ENCODE measurements at places on chromosomes 1 and 21.

DNA sequence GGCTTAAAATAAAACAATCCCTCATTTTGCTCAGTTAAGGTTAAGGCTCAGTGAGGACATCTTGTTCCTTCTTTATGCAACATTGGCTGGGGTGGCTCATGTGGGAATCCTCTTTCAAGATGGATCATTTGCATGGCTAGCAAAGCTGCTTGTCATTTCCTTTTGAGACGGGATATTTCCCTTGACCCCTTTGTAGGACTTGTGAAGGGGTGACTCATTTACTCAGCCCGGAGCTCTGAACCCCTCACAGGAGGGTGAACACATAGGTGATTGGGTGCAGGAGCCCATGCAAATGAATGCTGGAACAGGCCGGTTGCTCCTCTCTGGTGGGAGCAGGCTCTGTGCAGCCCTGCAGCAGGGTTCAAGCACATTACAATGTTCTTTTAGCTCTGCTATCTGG lies 15.8 kb upstream of the C8A start:
- no peaks in the 10 kb centered on the region for H3K27me3 ChIP-seq
- no peak overlapping the region for H3K4me3 ChIP-seq
- H3K36me3 ChIP-seq: no peaks in the 10 kb centered on the region

- no peaks in the 10 kb centered on the region for H3K27me3 ChIP-seq
- H3K4me3 ChIP-seq: no peak overlapping the region
- no peaks in the 10 kb centered on the region for H3K36me3 ChIP-seq
- no peak for DNase-seq
- H3K27ac ChIP-seq: no peak overlapping the region
- H3K4me1 ChIP-seq: no peaks in the 10 kb centered on the region
Measured at GRCh38 chr1:58441699-58442098, 104.8 kb downstream of the OMA1 start.

GRCh38 chr1:43137445-43138052 lies 34.5 kb downstream of the EBNA1BP2 start:
- no peaks in the 10 kb centered on the region for H3K27me3 ChIP-seq
- H3K4me1 ChIP-seq: no peaks in the 10 kb centered on the region
- H3K36me3 ChIP-seq: no peaks in the 10 kb centered on the region
- DNase-seq: no peak
- no peak overlapping the region for H3K27ac ChIP-seq
- no peak overlapping the region for H3K4me3 ChIP-seq

- no peaks in the 10 kb centered on the region for H3K36me3 ChIP-seq
- H3K27ac ChIP-seq: no peak overlapping the region
- DNase-seq: no peak
- H3K27me3 ChIP-seq: no peaks in the 10 kb centered on the region
- peaks cover 22% of the 10 kb centered on the region for H3K4me1 ChIP-seq
Measured at GRCh38 chr1:85135392-85135798, 65.4 kb downstream of the SYDE2 start.

DNA sequence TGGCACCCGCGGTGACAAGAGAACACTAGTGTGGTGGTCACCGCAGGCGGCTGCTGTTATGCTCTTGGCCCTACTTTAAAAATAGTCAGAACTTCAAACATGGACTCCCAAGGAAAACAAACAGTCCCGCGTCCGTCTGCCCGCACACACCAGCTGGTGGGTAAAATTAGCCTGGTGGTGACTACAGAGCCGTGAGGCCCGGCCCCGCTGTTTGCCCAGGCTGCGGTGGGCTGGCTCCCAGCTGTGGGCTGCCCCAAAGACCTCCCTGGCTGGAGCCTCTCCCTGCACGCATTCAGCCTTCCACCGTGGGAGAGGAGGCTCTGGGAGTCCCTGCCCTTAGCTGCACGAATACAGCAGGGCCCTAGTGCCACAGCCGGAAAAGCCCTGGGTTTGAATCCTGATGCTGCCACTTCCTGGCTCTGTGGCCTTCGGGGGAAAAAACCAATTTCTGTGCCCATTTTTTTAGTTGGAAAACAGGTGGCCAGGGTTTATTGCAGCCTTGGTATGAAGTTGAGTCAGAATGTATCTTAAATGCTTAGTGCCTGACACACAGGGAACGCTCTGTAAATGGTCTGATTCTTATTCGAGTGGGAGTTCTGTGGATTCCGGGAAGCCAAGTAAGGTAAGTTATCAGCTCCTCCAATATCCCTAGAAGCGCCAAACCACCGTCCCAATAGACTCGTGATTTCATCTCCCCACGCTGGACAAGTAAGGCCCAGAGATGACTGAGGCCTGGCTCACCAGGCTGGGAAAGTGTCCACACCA lies 58.2 kb downstream of the ALPL start:
- H3K4me3 ChIP-seq: no peak overlapping the region
- H3K4me1 ChIP-seq: no peaks in the 10 kb centered on the region
- no peak for DNase-seq
- H3K27me3 ChIP-seq: no peaks in the 10 kb centered on the region
- H3K36me3 ChIP-seq: no peaks in the 10 kb centered on the region

- no peaks in the 10 kb centered on the region for H3K4me1 ChIP-seq
- no peak overlapping the region for H3K4me3 ChIP-seq
- DNase-seq: no peak
- no peaks in the 10 kb centered on the region for H3K27me3 ChIP-seq
- H3K36me3 ChIP-seq: no peaks in the 10 kb centered on the region
Measured at GRCh38 chr1:8976896-8977450, 31.3 kb downstream of the CA6 start.

- no peak overlapping the region for H3K4me3 ChIP-seq
- H3K27me3 ChIP-seq: no peaks in the 10 kb centered on the region
- DNase-seq: no peak
- no peak overlapping the region for H3K27ac ChIP-seq
Measured at GRCh38 chr1:114832057-114832456, 22.6 kb upstream of the SYCP1 start.

DNA sequence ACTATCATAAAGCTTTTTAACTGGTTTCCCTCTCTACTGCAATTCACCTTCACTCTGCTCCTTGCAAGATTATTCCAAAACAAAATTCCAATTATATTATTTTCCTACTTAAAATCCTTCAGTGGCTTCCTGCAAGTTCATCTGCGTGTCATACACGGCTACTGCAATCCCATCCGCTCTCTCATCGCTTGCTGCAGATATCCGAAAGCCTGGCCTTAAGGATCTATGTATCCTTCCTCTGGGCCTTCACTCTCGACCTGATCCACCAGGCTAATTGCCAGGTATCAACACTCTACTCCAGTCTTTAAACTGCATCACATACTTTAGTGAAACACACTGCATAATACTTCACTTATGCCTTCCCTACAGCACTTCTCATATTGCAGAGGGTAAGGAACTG lies 44.0 kb downstream of the VAV3 start:
- no peaks in the 10 kb centered on the region for H3K4me1 ChIP-seq
- H3K36me3 ChIP-seq: no peaks in the 10 kb centered on the region
- DNase-seq: no peak
- peaks cover 3% of the 10 kb centered on the region for H3K27me3 ChIP-seq
- H3K4me3 ChIP-seq: no peak overlapping the region

- no peaks in the 10 kb centered on the region for H3K36me3 ChIP-seq
- no peak overlapping the region for H3K4me3 ChIP-seq
- H3K4me1 ChIP-seq: no peaks in the 10 kb centered on the region
Measured at GRCh38 chr1:151581921-151582320, 29.9 kb upstream of the SNX27 start.

DNA sequence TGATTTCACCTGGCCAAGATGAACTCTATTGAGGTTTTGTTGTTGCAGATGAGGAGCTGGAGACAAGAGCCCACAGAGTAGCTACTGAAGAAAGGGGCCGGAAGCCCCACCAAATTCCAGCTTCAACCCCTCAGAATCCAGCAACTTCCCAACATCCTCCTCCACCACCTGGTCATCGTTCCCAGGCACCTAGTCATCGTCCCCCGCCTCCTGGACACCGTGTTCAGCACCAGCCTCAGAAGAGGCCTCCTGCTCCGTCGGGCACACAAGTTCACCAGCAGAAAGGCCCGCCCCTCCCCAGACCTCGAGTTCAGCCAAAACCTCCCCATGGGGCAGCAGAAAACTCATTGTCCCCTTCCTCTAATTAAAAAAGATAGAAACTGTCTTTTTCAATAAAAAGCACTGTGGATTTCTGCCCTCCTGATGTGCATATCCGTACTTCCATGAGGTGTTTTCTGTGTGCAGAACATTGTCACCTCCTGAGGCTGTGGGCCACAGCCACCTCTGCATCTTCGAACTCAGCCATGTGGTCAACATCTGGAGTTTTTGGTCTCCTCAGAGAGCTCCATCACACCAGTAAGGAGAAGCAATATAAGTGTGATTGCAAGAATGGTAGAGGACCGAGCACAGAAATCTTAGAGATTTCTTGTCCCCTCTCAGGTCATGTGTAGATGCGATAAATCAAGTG lies 14.3 kb downstream of the CD2 start:
- no peaks in the 10 kb centered on the region for H3K36me3 ChIP-seq
- no peak for DNase-seq
- H3K27ac ChIP-seq: no peak overlapping the region

DNA sequence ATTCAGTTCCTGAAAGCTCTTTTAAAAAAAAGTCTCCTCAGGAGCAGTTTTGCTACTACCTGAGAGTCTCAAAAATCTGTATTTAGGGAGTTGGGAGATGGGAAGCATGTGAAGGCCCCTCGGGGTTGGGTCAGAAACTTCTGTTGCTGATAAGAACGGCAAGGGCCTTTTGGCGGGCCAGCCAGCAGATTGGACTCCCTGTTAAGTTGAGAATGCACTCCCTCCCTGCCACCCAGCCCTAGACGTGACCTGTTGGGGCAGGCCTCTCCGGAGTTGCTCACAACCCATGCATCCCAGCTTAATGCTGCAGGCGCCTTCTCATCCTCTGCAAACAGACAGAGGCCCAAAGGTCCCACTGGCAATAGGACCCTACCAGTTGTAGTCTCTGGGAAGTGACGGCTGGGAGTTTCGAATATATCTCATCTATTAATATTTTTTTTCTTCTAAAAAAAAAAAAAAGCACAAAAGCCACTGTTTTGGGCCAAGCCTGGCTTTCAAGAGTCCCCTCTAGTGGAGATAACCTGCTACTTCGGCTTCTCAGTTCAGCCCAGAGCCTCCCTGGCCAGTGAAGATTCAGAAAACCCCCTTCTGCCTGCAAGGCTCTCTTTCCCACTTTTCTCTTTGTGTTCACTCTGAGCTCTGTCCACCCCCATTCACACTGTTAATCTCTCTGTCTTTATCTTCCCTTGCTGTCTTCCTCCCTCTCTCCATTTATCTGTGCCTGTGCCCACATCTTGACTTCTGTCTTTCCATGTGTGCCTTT lies 5.3 kb downstream of the PLXNA2 start:
- H3K27ac ChIP-seq: peak overlapping the region; percentile 7
- no peak for DNase-seq

GRCh38 chr1:212545941-212546635 lies 62.5 kb upstream of the ATF3 start:
- H3K4me1 ChIP-seq: no peaks in the 10 kb centered on the region
- no peak overlapping the region for H3K27ac ChIP-seq
- DNase-seq: no peak
- no peaks in the 10 kb centered on the region for H3K36me3 ChIP-seq
- H3K27me3 ChIP-seq: no peaks in the 10 kb centered on the region
- H3K4me3 ChIP-seq: no peak overlapping the region

DNA sequence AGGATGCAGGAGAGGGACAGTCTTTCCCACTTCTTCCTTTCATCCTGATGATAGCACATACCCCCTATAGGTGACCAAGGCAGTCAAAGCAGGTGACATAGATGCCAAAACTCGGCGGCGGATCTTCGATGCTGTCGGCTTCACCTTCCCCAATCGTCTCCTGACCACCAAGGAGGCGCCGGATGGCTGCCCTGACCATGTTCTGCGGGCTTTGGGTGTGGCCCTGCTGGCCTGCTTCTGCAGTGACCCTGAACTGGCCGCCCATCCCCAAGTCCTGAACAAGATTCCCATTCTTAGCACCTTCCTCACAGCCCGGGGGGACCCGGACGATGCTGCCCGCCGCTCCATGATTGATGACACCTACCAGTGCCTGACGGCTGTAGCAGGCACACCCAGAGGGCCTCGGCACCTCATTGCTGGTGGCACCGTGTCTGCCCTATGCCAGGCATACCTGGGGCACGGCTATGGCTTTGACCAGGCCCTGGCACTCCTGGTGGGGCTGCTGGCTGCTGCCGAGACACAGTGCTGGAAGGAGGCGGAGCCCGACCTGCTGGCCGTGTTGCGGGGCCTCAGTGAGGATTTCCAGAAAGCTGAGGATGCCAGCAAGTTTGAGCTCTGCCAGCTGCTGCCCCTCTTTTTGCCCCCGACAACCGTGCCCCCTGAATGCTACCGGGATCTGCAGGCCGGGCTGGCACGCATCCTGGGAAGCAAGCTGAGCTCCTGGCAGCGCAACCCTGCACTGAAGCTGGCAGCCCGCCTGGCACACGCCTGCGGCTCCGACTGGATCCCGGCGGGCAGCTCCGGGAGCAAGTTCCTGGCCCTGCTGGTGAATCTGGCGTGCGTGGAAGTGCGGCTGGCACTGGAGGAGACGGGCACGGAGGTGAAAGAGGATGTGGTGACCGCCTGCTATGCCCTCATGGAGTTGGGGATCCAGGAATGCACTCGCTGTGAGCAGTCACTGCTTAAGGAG lies 2.9 kb downstream of the NCDN start:
- H3K4me1 ChIP-seq: peaks cover 12% of the 10 kb centered on the region
- H3K27ac ChIP-seq: no peak overlapping the region
- H3K27me3 ChIP-seq: no peaks in the 10 kb centered on the region
- peak; percentile 95 for DNase-seq
- H3K4me3 ChIP-seq: no peak overlapping the region

DNA sequence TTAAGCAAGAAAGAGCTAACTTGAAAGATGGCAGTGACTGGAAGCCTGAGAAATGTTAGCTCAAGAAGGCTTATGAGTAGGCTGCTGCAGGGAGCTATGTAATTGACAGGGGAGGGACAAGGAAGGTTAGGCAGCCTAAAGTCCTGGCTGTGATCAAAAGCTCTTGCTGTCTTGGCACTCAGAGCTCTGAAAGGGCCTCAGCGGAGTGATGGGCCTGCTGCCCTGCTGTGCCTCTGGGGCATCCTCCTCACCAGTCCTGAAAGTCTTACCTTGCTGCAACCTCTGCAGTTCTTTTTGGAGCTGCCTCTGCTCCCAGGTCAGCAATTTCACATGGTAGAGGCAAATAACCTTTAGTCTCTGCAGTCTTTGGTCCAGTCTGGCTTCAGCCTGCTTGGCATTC lies 1.8 kb downstream of the CCDC190 start:
- no peaks in the 10 kb centered on the region for H3K27me3 ChIP-seq
- no peaks in the 10 kb centered on the region for H3K4me1 ChIP-seq
- no peak overlapping the region for H3K27ac ChIP-seq
- H3K36me3 ChIP-seq: no peaks in the 10 kb centered on the region
- no peak overlapping the region for H3K4me3 ChIP-seq
- DNase-seq: no peak
